ENCODE measurements at places on chromosomes 2 and 18.

GRCh38 chr2:8281950-8282857, 399.7 kb upstream of the ID2 start:
- DNase-seq: no peak

GRCh38 chr18:61643884-61644647, 248.7 kb downstream of the RNF152 start:
- no peak for DNase-seq

GRCh38 chr2:202121532-202122162, 48.6 kb downstream of the KIAA2012 start:
- no peak for DNase-seq

DNA sequence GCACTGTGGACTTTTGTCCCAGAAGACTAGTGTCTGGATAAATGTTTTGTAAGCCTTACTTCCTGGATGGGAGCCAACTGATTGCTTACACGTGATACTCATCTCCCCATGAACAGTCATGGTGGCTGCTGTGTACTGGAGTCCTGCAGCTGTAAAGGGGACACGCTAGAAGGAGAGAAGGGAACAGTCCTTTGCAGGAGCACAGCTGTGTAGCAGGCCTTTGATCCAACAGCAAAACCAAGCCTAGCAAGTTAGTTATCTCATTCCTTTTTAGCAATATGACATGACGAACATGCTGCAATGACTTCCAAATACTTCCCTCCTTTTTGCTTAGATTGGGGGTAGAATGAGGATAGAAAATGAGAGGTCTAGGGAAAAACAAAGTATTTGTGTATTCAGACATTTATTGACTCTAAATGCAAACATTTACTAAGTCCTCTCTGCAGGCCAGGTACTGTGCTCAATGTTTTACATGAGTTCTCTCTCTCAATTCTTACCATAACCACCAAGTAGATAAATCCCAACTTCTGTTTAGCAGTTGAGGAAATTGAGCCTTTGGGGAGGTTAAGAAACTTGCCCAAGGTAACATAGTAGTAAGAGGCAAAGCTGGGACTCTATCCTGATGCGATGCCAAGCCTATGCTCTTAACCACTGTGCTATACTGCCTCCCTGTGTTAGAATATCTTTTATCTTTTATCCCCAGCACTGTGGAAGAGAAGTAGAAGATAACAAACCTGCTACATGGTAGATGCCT, 55.4 kb upstream of the CD28 start:
- no peak for DNase-seq

DNA sequence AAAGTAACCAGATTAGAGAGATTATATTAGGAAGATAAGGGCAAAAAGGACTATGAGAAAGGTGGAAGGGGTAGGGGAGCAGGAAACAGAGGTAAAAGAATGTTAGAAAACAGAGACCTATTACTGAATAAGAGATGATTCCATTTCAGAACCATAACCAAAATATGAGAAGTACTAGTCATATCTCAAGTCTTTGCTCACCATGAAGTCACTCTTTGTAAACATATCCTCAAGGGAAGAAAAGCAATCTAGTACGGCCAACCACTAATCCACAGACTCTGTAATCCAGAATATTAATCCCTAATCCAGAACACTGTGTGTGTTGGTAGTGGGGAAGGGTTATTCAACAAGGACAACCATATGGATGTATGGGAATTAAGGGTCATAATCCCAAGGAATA, 92.0 kb downstream of the CDCA7 start:
- no peak for DNase-seq

- no peak for DNase-seq
Observed at GRCh38 chr2:166862468-166863132, 25.7 kb upstream of the XIRP2 start.

DNA sequence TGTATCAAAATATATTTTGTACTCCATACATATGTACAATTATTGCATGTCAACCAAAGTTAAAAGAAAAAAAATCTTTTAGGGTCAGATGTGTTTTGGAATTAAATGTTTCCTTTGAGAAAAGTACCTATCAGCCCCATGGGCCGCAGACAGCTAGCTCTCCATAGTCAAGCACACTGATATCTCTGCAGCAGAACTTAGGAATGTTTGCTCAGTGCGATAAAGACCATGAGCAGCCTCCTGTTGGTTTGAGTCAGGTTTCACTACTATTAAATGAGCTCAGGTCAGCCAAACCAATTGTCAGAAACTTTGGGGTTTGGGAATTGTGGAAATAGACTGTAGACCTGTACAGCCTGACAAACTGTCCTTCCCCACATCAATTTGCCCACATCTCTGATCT, 33.7 kb downstream of the LCT start:
- DNase-seq: no peak

DNA sequence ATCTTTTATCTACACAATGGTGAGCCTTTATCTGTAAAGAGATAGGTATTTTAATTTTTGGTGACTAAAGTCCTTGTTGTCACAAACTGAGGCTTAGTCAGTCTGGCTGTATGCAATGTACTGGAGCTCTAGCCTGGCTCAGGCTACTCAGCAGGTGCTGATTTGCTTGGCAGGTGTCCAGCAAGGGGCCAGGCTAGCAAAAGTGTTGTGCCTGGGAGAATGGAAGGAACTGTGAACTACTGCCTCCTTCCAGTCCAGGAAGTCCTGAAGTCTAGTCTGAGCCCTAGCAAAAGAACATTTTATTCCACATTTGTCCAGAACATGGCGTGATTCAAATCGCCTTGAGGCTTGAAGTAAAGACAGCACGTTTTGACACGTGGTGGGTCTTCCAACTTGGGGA, 260.5 kb downstream of the CCDC85A start:
- no peak for DNase-seq

- DNase-seq: no peak
Observed at GRCh38 chr18:70452501-70452900, 163.7 kb downstream of the SOCS6 start.

GRCh38 chr2:70118798-70119454, 31.6 kb downstream of the PCBP1 start:
- DNase-seq: no peak

GRCh38 chr18:54222922-54223567, 1.4 kb downstream of the MBD2 start:
- peak; percentile 30 for DNase-seq

DNA sequence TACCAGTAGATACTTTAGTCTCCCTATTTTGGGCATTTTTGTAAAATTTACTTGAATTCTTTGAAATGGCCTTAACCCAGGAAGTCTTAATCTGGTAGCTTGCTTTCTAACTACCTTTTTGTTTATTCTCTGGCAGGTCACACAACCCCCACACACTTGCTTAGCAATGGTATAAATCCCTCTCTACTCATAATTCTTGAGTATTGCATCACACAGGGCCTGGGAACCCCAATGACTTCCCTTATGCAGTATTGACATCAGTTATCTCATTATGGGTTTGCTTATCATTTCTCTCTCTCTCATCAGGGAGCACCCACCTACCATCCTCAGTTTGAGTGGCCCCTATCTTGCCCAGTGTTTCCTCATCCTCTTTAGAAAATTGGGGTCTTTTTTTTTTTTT, 207.1 kb downstream of the KCNS3 start:
- DNase-seq: no peak

DNA sequence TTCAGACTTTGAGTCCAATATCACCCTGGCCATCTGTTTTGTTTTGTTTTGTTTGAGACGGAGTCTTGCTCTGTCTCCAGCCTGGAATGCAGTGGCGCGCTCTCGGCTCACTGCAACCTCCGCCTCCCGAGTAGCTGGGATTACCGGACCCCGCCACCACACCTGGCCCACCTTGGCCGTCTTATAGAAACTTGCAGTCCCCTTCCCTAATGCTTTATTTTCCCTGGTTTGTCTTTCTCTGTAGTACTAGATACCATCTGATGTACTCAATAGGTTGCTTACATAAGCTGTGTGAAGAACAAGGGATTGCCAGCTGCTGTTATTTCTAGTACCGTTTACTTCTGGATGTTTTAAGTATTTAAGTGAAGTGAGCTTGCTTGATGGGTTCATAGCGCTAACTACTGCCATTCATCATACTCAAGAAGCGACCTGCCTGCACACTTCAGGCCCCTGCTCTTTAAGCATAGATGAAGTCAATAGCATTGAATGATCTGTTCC, 1.2 kb downstream of the RPL31 start:
- DNase-seq: no peak

GRCh38 chr2:225354281-225354774, 45.2 kb upstream of the NYAP2 start:
- no peak for DNase-seq

GRCh38 chr2:75416420-75417342, 144.1 kb downstream of the EVA1A start:
- no peak for DNase-seq
